ENCODE measurements at places on chromosomes 13 and 19. TPM values are rescaled to one million over a fixed set of nuclear protein-coding genes. Genes with fewer than 3 reads are reported as not detected.
A peak's percentile ranks its signal among the peaks of the same experiment; 100 is the strongest.

DNA sequence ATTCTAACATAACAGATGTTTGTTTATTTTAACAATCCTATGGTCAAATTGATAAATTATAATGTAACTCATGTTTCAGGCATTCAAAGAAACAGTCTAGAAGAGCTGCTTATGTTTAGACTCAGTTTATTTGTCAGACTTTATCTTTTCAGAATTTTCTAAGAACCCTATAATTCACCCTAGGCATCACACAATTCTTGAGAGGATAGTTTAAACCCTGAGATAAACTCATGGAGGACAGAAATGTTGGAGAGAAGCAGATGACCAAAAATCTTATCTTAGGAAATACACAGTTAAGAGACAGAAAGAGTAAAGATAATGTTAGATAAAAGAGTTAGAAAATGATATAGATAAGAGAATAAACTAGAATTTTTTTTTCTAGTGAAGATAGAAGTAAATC, 1185.7 kb upstream of the SLC10A2 start:
- no peak for DNase-seq

The RAB20 gene
- total RNA-seq: 12.3 TPM

DNA sequence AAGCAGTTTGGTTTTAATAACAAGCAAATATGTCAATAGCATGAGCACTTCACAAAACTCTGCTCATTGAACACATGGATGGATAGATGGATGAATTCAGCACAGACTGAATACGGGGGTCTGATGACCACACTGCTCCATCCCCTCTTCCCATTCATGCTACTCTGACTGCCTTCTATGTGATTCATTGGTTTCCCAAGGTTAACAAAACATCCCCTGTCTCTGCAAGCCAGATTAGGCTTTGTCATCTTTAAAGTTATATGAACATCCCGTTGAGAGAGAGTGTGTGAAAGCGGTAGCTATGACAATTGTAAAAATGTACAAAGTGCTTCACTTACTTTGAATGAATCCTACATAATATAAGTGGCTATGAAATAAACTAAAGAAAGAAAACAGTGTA, 252.5 kb downstream of the OXGR1 start:
- no peak for DNase-seq

The ATP4B gene
- total RNA-seq: not detected

DNA sequence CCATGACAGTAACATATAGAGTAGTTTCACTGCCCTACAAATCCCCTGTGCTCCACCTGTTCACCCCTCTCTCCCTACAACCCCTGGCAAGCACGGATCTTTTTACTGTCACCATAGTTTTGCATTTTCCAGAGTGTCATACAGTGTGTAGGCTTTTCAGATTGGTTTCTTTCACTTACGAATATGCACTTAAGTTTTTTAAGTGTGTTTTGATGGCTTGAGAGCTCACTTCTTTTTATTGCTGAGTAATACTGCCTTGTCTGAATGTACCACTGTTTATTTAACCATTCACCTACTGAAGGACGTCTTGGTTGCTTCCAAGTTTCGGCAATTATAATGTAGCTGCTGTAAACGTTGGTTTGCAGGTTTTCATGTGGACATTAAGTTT, 175.1 kb downstream of the ITGBL1 start:
- DNase-seq: no peak

DNA sequence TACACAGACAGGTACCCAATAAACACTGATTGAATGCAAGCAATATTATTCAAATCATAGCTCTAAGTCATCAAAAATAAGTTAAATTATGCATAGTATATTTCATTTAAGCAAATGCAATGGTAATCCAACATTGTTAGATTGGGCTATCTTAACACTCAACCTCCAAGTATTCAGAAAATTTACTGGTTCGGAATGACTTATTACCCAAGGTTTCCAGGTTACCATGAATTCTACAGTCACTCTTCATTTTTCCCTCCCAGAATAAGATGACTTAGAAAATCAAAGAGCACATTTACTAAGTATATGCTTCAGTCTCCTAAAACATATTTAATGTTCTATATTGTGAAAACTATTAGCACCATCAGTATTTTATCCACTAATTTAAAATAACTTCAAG, 6.0 kb downstream of the UBL3 start:
- no peak for DNase-seq

GRCh38 chr13:95260031-95260525, 41.2 kb downstream of the ABCC4 start:
- no peak for DNase-seq

The B3GNT8 gene
- 0.96 TPM for total RNA-seq

DNA sequence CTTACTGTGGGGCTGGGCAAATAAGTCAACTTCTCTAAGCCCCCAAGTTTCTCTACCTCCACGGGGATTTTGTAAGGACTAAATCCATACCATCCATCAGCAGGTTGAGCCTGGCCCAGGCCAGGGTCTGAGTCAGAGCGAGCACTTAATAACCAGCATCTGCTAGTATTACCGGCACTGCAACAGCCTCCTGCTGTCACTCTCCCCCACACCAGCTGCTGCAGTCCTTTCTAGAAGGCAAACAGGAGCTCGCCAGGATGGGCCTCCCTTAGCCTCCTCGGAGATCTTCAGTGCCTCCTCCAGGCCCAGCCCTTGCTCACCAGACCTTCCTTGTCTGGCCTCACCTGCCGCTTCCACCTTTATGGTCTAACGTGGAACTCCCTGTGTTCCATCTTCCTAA, 3.2 kb downstream of the NAPA start:
- DNase-seq: no peak

DNA sequence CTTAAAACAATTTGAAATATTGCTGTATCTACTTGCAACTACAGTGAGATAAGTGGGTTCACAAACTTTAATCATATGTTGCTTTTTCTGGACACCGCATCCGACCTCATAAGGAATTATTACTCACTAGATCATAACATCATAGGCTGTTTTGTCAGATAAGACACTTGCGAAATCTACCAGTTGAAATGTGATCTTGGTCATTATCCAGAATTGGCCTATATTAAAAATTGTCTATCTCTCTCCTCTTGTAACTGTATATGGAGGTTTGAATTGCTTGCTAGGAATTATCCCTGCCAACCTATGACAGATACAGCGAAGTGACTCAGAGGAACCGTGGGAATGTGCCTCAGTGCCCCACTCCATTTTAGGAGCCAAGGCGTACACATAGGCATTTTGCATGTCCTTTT, 117.0 kb upstream of the POSTN start:
- no peak for DNase-seq

DNA sequence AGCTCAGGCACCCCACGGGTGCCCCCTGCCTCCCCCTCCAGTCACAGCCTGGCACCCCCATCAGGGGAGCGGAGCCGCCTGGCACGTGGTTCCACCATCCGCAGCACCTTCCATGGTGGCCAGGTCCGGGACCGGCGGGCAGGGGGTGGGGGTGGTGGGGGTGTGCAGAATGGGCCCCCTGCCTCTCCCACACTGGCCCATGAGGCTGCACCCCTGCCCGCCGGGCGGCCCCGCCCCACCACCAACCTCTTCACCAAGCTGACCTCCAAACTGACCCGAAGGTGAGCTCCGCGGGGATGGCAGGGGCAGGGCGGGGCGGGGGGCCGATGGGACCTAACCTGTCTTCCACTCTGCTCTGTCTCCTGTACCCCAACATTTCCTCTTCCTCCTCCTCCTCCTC, 25.0 kb downstream of the CKM start:
- DNase-seq: no peak

DNA sequence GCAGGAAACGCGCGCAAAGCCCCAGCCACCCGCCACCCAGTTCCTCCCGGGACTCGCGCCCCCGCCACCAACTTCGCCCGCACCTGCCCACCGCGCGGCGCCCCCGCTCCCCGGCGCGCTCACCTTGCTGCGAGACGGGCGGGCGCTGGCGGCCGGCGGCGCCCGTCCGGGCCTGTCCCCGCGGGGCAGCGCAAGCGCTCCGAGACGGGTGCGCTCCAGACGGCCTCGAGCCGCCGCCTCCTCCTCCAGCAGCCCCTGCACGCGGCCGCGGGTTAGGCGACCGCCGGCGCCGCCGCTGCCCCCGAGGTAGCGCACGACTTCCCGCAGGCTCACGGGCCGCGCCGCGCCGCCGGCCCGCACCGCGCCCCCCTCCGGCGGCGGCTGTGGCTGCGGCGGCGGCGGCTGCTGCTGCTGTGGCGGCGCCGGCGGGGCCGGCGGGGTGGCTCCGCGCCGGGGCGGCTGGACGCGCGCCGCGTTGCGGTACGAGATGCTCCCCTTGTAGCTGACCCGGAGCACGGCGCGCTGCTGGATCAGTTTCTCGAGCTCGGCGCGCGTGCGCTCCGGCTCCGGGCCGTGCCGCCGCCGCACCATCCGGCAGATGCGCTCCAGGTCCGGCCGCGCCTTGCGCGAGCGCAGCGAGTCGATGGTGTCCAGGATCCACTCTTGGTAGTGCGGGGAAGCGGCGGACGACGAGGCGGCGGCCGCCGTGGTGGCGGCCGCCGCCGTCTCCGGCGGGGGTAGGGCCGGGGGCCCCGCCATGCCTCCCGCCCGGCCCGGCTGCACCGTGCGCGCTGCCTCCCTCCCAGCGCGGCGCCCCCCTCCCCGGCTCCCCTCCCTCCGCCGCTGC, 666 bp downstream of the SAMD1 start:
- no peak for DNase-seq

The GPI gene
- 373 TPM for total RNA-seq

The LMTK3 gene
- 14.4 TPM for total RNA-seq

- DNase-seq: no peak
Measured at GRCh38 chr13:80399340-80400163, 58.6 kb upstream of the SPRY2 start.

DNA sequence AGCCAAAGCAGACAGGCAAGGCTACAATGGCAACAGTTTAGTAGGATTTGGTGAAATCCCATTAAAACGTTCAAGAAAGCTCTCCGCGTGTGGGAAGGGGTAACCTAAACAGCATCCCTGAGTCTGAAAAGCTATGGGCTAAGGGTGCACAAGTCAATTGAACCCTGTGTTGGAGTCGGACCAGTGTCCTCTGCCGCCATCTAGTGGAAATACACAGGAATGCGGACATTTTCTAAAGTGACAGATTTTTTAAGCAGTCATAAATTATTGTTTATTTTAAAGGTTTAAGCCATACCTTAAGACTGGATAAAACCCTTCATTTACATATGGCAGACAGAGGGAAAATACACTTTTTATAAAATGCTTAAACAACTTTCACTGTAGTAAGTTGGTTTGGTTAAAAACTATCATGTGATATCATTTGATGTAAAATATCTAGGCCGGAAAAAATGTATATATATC, 26.5 kb upstream of the LSM14A start:
- DNase-seq: peak; percentile 59

- no peak for DNase-seq
Measured at GRCh38 chr19:52673014-52673413, 34.9 kb upstream of the ZNF83 start.

DNA sequence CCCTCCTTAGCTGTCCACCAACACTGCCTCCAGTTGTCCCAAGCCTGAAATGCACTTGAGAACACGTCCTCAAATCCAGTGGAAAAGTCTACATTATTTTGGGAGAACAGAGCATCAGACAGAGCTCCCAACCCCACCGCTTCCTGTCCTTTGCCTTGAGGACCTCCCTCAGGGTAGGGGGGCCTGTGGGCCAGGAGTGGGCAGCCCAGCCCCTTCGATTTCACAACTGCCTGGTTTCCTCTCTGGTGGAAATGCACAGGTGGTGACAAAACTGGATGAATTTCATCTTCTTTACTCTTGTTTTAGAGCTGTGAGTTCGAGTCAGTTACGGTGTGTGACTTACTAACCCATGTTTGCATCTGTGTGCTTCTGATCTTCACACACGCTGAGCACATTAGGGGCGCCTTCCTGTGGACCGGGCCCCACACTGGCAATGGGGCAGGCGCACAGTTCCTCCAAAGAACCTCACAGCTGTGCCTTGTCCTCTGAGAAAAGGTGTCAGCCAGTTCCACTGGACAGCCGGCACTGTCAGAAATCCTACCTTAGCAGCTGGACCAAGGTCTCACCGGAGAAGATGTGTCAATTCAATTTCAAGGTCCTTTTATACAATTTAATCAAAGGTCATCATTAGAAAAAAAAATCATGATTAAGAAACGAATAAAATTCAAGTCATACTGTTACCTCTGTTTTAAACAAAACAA, 80.2 kb downstream of the IRS2 start:
- no peak for DNase-seq

The TUBA3C gene
- total RNA-seq: not detected

The DZIP1 gene
- total RNA-seq: 33.6 TPM

The ZNF560 gene
- total RNA-seq: not detected

The GAPDHS gene
- not detected for total RNA-seq

GRCh38 chr13:33112766-33113165, 96.5 kb downstream of the KL start:
- no peak for DNase-seq

- DNase-seq: no peak
Measured at GRCh38 chr19:41734585-41734984, 20.7 kb upstream of the CEACAM6 start.

GRCh38 chr13:41053384-41053826, 7.9 kb upstream of the WBP4 start:
- no peak for DNase-seq

- no peak for DNase-seq
Measured at GRCh38 chr13:94121686-94122085, 357.8 kb downstream of the DCT start.

The CNOT3 gene
- total RNA-seq: 95.0 TPM

The IGSF23 gene
- total RNA-seq: not detected

DNA sequence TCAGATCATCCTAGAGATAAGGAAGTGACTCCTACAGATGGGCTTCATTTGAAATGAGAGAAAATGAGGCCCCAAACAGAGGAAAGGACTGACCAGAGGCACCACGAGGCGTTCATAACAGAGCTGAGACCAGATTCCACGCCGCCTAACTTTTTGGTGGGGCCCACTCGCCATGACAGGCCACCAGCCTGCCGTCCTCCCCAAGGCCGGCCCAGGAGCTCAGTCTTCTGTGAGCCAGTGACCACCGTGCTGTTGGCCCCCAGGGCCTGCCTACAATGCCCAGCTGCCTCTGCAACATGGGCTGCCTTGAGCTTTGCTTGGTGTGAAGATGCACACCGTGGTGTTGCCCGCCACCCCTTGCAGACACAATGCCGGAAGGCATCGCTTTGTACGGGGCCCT, 40.5 kb downstream of the TSHZ3 start:
- no peak for DNase-seq

GRCh38 chr19:16850133-16850532, 20.9 kb downstream of the SIN3B start:
- DNase-seq: no peak

Data from H9 (cell line).